HCT116 (cell line): ENCODE measurements at places on chromosomes 5 and 9. TPM values are rescaled to one million over a fixed set of nuclear protein-coding genes. Genes with fewer than 3 reads are reported as not detected.

RBM22 gene
- 61.4 TPM for total RNA-seq

PRDM9 gene
- total RNA-seq = not detected

GRCh38 chr9:95215336-95215898 lies 102.1 kb downstream of the FANCC start:
- no peak for DNase-seq

DNA sequence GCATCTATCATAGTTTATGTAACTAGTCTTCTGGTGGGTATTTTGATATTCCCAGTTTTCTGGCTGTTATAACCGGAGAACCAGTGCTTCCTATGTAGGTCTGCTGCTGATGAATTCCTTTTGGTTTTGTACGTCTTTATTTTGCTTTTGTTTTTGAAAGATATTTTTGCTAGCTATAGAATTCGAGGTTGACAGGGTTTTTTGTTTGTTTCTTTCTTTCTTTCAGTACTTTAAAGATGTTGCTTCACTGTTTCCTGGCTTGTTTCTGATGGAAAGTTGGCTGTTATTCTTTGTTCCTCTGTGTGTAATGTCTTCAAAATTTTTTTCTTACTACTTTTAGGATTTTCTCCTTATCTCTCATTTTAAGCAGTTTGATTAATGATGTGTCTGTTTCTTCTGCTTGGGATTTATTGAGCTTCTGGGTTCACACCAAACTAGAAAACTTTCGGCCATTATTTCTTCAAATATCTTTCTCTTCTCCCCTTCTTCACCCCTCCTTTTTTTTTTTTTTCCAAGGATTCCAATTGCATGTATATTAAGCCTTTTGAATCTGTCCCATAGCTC lies 27.5 kb downstream of the ZNF618 start:
- DNase-seq = no peak

- DNase-seq = no peak
These were observed 483 bp downstream of the C9orf85 start for GRCh38 chr9:71911908-71912335.

DNA sequence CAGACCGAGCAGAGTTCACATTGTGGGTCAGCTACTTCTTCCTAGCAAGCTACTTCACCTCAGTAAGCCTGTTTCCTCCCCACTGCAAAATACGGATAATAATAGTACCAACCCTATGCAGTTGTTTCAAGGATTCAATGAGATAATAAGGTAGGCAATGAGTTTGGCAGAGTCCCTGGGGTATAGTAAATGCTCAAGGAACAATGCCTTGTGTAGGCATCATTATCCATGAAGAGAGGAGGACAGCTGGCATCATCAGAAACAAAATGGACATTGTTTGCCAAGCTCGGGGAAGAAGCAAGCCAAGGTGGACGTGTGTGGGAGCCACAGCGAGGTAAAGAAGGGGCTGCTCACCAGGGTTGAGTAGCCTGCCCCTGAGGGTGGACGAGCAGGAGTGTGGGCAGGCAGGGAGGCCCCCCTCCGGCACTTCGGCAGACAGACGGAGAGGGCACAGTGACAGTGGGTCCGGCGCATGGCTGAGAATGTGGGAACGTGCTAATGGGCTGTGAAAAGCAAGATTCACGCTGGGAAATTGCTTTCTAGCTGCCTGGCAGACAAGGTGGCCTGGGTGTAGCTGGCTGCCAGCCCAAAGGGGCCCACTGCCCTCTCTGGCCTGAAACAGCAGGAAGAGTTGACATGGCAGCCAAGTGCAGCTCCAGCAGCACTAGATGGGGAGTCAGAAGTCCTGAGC lies 10.1 kb downstream of the CAMK2A start:
- DNase-seq = no peak

SPATA31E1 gene
- not detected for total RNA-seq

LSM11 gene
- total RNA-seq = 6.2 TPM

CCNI2 gene
- 1.4 TPM for total RNA-seq

DNA sequence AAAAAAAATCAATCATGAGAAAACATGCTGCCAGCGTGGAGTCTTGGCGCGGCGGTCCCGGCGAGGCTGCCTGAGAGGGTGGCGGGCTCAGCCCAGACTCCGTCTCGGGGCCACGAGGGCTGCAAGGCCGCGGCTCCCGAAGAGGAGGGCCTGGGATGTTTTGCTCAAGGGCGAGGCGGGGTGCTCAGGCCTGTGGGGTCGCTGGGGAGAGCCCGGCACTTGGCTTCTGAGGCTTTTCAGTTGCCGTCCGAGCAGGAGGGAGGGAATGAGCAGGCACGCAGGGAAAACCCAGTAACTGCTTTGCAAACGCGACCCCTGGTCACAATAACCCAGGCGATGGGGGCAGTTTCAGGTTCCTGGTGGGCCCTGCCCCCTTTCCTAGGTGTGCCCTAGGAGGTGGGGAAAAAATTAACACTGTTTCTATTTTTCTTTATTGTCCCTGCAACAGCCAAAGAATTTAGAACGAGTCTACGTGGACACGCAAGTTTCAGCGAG lies 3.2 kb upstream of the IRX2 start:
- no peak for DNase-seq

GLRA1 gene
- not detected for total RNA-seq

GRCh38 chr5:68424799-68425537 lies 209.4 kb downstream of the PIK3R1 start:
- peak; percentile 13 for DNase-seq

DNA sequence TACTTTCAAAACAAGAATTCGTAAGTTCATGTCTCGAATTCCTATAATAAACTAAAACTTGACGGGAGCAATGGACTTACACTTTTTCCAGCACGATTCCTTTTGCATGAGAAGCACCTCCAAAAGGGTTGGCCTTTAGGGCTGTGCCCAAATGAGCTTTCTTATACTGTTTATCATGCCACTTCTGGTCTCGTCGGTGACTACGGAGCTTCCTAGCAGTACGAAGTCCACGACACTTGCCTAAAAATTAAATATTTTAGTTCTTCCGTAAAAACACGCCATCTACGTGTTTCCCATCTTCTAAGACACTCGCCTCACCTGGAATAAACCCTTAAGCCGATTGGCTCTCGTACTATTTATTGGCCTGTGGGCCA lies 554 bp downstream of the RPS23 start:
- DNase-seq = no peak

DNA sequence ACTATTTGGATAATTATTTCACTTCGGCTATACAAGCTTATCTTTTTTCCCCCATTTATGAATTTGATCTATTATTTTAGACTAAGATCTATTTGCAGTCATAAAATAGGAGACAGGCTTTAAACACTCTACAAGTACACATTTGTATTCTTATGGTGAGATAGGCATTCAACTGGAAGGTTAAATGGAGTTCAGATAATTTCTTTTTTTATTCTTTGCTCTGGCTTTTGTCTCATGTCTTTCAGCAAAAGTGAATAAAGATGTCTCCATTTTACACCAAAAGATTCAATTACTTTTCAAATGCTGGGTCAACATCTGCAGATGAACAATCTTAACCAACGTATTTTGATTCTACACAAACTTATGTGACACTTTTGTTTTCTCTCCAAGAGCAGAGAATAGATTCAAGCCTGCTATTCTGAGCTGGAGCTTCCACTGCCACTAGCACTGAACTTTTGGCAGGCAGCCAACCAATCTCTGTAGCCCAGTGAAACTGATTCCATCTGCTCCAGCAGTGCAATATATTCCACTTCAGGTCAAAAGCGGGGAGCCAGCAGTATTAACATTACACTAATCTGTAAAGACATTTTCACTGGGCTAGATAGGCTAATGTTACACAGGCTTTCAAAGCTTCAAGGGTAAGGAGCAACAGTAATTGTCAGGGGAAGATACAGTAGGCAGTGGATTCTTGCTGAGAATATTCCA lies 452.0 kb upstream of the ZNF608 start:
- no peak for DNase-seq

GRCh38 chr5:10974850-10975249 lies 213.8 kb upstream of the DAP start:
- DNase-seq = no peak

DNA sequence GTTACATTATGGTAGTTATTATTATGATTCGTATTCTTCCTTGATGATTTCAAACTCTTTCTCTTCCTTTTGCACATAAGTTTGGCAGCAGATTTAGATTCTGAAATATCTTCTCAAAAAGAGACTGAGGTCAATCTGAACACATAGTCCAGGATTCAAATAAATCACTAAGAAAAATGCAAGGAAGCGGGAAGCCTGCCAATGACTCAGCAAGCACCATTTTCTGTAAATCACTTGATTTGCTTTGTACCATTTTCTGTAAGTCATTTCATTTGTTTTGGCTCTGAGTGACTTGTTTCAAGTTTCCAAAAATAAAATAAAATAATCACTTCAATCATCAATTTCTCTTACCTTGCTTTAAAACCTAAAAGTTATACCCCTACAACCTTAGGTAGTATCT lies 24.6 kb upstream of the GLIS3 start:
- no peak for DNase-seq

SLC6A19 gene
- not detected for total RNA-seq

- no peak for DNase-seq
These were observed 950 bp downstream of the RGMB start for GRCh38 chr5:98774192-98775033.

DNA sequence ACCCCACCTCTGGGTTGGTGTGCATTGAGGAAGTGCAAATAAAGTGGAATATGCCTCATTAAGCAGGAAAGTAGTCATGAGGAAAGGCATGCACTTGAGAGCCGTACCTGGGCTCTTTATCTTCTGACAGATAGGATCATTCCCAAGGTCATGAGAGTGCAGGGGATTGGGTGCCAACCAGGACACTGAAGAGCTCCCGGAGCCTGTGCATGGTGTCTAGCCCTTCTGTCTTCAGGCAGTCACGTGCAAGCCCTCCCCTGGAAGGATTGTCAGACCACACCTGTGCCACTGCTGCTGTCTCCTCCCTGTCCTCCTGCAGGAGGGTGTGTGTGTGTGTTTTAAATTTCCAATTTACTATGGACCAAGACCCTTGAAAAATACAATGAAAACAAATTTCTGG lies 69.6 kb downstream of the PDE8B start:
- DNase-seq = no peak

DENND1A gene
- 33.0 TPM for total RNA-seq

DNA sequence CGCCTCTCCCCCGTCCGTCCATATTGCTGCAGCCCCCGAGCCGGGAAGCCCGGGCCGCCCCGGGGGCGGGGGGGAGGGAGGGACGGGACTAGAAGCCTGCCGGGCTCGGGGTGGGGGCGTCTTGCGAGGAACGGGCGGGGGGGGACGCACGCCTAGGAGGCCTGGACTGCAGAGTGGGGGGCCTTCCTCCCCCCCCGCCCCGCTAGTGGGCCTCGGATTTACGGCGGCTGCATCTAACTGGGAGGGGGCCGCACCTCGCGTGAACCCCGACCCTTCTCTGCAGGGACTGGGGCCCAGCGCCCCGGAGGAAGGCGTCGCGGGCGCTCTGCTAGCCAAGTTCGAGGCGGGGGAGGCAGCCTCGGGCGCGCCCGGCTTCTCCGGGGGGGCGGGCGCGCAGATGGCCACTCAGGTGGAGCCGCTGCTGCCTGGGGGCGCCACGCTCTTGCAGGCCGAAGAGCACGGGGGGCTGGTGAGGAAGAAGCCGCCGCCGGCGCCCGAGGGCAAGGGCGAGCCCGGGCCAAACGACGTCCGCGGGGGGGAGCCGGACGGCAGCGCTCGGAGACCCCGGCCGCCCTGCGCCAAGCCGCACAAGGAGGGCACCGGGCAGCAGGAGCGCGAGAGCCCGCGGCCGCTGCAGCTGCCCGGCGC lies at the start of gene LARP1:
Gene LARP1 (plus strand): TSS at position 17 of the 648 bp plus-strand sequence. CDS start 381 bp downstream, at position 398.
- no peak for DNase-seq

DNA sequence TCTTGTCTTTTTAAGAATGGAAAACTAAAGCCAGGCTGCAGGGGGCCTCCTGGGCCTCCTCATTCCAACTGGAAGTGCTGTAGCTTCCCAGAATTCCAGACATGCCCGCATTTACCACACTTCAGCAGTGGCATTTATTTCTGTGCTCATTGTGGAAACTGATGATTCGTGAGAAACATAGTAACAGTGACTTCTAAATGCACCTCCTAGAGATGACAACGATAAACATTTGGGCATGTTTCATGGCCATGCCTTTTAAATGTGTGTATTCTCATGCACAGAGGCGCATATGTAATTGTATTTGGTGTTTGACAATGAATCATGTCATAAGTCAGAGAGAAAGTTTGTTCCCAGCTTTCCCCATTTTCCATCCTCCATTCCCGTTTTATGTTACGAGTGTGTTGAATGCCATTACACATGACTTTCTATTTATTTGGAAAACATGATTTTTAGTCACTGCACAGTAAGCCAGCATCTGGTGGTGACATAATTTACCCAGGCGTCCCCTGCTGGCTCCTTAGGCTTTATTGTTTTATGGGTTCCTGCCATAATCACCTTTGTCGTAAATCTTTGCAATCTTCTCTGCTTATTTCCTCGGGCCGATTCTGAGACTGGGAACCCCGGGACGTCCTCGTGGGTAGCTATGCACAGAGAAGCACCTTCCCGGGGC lies 68.8 kb upstream of the FCN2 start:
- DNase-seq = no peak

SPINK7 gene
- not detected for total RNA-seq

ALDH1A1 gene
- total RNA-seq = 0.44 TPM

- no peak for DNase-seq
These were observed 11.9 kb downstream of the GBGT1 start for GRCh38 chr9:133151601-133152525.

TMEM215 gene
- not detected for total RNA-seq
